ENCODE measurements at places on chromosomes 3 and 15.

DNA sequence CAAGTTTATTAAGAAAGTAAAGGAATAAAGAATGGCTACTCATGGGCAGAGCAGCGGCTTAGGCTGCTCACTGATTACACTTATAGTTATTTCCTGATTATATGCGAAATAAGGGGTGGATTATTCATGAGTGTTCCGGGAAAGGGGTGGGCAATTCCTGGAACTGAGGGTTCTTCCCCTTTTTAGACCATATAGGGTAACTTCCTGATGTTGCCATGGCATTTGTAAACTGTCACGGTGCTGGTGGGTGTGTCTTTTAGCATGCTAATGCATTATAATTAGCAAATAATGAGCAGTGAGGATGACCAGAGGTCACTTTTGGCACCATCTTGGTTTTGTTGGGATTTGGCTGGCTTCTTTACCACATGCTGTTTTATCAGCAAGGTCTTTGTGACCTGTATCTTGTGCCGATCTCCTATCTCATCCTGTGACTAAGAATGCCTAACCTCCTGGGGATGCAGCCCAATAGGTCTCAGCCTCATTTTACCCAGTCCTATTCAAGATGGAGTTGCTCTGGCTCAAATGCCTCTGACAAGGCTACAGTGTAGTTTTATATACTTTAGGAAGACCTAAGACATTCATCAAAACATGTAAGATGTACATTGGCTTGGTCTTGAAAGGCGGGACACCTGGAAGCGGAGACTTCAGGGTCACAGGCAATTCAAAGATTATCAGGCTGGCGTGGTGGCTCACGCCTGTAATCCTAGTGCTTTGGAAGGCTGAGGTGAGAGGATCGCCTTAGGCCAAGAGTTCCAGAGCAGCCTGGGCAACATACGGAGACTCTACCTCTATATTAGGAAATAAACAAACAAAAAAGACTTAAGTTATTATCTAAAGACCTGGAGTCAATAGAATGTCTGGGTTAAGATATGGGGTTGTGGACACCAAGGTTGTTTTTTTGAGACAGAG, 3.2 kb upstream of the BLOC1S6 start:
- DNase-seq = no peak

DNA sequence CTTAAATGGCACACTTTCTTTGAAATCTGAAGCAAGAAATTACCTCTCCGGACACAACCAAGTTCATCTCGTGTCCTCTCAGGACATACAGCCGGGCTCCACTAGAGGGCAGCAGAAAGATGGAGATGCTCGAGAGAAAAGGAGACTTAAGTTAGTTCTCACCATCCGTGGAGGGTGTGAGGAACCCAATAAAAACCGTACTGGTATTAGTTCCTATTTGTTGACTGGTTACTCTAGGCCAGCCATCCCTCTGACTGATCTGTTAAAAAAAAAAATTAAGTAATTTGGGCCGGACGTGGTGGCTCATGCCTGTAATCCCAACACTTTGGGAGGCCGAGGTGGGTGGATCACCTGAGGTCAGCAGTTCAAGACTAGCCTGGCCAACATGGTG, 7.9 kb upstream of the CYP11A1 start:
- peak; percentile 92 for DNase-seq

DNA sequence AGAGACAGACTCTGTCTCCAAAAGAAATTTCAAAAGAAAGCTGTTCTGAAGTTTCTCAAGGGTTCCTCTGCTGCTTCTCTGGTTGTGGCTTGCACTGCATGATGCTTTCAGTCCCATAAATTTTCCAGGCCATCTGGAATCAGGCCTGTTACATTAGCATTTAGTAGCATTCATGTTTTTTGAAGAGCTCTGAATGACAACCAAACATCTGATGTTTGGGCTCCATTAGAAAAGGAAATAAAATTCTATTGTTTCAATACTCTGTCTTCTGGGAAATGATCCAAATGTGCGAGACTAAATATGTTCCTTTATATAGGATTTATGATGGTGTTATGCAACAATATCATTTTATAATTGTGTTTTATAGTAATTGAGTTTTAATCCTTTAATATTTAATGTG, 455.8 kb downstream of the GABRG3 start:
- no peak for DNase-seq

DNA sequence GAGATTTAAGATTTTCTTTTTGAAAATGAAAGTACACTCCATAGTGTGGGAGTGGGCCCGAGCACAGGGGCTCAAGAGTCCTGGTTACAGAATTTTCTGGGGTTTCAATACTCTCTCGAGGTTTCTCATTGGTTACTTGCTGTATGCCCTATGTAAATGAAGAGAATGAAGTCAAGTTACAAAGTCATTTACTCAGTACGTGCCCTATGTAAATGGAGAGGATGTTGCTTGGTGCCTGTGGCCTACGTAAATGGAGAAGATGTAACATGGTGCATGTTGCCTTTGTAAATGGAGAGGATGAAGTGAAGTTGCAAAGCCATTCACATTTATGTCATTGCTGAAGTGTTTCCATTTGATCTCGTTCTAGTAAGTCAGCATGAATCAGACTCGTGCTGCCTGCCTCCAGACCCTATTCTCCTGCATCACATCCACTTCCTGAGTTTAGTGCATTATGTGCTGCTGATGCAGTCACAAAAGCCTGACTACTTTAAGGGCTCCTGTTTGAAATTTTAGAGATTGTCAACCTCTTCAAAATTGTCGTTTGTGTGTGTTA, 302.0 kb downstream of the ZBBX start:
- DNase-seq = no peak

DNA sequence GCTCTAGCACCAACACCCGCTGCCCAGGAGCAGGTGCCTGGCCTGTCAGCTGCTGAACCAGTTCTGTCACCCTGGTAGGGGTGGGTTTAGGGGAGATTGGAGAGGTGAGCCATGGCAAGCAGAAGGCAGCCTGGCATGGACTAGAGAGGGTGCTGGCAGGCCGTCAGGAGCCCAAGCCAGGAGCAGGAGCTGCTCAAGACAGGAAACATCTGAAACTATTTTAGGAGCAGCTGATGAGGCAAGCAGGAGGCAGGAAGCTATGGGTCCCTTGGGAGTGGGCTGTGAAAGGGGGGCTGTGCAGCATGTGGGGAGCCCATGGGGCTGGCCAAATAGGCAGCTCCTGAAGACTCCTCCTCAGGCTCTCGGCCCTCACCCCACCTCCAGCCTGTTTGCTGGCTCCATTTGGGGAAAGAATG, 2.3 kb downstream of the INKA1 start:
- peak; percentile 91 for DNase-seq
